ENCODE measurements at places on chromosomes 2 and 18.

- DNase-seq, result no peak
Observed at GRCh38 chr2:178870703-178871102, 63.5 kb upstream of the TTN start.

GRCh38 chr2:203928849-203929248, 7.7 kb upstream of the ICOS start:
- DNase-seq, result no peak

- no peak for DNase-seq
Observed at GRCh38 chr2:129805899-129806298, 173.6 kb upstream of the RAB6C start.

DNA sequence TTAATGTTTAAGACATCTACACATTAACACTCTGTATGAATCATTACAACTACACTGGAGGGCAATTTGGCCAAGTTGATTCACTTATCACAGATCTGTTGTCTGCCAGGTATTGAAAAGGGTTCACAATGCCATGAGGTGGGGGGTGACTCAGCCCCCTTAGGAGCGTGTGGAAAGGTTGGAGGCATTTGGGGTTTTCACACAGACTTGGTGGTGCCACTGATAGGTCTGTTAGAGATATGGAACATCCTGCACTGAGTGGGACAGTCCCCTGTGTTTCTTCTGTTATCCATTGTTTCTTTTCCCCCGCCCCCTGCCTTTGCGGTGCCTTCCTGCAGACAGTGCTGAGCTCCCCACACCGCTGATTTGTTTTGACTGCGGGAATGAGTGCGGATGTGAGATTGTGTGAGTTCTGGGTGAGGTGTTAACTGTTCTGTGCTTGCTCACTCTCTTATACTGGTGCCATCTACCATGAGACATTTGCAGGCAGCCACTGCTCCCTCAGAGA, 9.3 kb upstream of the TSN start:
- no peak for DNase-seq

- no peak for DNase-seq
Observed at GRCh38 chr2:108407864-108408729, 30.3 kb downstream of the SULT1C4 start.

DNA sequence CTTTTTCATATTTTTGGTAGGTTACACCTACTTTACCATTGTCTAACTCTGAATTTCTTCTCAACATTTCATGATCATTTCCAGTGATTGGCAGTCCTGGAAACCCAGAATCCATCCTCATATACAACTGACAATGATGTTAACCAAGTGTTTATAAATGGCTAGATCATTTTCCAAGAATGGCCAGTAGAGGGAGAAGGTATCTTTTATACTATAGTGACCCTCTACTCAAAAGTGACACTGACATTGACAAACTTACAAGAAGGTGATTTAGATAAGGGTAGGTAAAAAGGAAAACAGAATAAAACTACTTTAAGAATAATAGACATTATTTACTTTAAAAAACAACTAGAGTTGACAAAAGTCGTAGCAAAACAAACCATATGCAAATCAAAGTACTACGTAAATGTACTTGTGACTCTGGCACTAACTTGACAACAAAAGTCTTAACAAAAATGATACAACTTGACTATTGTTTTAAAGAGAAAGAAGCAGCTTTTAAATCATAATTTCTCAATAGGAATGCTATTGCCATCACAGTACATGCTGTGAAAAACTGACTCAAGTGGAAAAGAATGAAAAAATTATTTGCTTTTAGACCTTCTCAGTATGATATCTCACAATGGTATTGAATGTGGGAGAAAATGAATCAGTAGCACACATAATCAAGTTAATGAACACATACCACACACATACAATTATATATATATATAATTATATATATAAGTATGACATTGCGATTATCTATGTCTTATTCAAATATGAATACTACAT, 76.6 kb upstream of the GRB14 start:
- no peak for DNase-seq

Data from aorta (tissue), 5 donors.